NCI-H1105 (cell line): ENCODE measurements at places on chromosomes 1 and 21.

- no peak for DNase-seq
These were observed 243.2 kb downstream of the PTBP2 start for GRCh38 chr1:96964761-96965160.

DNA sequence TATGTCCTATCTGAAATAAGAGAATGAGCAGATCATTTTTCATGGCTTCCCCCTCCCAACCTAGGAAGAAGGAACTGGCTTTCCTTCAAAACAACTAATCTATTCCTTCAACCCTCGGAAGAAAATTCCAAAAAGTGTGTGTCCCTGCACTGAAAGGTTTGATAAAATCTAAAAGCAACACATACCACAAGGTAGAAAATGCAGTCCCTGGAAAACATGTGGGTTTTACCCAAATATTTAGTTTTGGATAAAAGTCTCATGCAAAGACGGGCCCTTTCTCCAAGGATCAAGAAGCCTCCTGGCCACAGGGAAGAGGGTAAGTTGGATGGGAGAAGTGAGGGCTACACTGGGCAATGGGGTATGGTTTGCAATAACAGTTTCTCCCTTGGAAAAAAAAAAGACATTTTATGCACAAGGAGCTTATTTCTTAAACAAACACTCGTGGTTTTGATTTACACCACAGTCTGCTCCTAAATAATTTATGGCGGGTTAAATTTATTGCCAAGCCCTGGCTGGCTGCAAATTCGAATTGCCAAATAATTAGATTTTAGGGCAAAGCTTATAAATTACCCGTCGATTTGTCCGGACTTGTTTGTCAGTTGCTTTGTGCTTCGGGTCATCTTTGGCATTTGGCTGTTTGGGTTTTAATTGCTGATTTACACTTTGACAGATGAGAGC lies 28.9 kb downstream of the ERI3 start:
- DNase-seq, result no peak

GRCh38 chr1:22044690-22045420 lies 7.7 kb upstream of the CDC42 start:
- DNase-seq, result no peak

GRCh38 chr1:118911571-118911970 lies 76.6 kb downstream of the TBX15 start:
- DNase-seq, result no peak

DNA sequence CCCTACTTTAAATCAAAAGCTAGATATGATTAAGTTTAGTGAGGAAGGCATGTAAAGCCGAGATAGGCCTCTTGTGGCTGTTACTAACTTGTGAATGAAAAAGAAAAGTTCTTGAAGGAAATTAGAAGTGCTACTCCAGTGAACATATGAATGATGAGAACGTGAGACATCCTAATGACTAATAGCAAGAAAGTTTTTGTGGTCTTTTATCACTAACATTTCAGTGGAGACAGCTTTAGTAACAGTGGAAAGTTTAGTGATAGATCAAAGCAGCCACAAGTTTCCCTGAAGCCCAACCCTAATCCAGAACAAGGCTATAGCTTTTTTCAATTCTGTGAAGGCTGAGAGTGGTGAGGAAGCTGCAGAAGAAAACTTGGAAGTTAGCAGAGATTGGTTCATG lies 73.6 kb upstream of the LRRC8B start:
- no peak for DNase-seq

- no peak for DNase-seq
These were observed 11.8 kb upstream of the SLAMF7 start for GRCh38 chr1:160727316-160727640.

GRCh38 chr1:159879977-159880376 lies 17.5 kb upstream of the VSIG8 start:
- no peak for DNase-seq

DNA sequence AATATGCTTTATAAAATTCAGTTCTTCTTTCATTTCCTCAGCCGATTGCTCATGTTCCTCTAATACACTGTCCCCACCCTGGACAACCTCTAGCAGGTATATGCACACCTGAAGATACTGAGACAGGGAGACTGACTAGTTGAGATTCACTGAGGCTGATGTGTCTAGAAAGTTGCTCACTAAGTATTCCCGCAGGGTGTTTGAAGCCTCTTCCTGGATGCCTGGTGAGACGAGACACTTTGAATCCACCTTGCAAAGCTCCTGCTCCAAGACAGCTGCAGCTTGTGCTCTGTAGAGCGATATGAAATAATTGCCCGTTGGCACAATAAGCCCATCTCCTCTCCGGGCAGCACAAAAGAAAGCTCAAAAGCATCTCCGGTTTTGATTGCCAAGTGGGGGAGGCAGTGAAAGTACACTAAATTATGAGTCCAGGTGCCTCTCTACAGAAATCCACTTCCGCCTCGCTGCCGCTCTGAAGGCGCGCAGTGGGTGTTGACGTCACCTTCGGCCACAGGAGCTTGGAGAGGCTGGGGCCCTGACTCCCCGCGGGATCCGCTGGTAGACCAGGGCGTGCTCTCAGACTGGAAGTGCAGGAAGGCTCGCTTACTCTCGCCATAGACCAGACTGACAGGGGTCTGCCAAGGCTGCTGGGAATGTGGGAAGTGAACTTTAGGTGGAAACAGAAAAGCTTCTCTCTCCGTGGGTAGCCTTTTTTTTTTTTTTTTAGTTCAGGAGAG lies 46.3 kb downstream of the GPA33 start:
- peak; percentile 98 for DNase-seq

- DNase-seq, result no peak
These were observed 24.8 kb downstream of the SLC2A1 start for GRCh38 chr1:42933610-42934491.

DNA sequence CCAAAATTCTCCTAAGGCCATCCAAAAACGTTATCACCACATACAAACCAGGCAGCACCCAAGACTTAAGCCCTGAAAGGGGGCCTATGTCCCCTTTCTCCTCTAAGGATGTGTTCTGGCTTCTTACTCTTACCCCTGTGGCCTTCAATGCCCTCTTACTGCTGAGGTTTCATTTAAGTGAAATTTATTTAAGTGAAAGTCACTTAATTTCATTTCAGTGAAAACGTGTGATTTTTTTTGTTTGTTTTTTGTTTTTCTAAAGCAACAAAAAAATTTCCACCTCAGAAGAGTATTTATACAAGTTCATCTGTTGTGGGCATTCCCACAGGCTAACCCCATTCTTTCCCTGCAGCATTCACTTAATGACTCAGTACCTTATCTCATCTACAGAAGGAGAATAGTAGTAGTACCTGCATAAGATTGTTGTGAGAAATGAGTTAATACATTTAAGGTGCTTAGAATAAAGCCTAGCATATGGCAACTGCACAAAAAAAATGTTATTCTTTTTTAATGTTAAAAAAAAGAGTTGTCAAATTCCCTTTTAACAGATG lies 220.6 kb downstream of the CHRM3 start:
- no peak for DNase-seq

GRCh38 chr1:203211812-203212211 lies 17.7 kb downstream of the CHIT1 start:
- DNase-seq, result no peak

GRCh38 chr1:22776035-22776613 lies 65.5 kb downstream of the EPHB2 start:
- no peak for DNase-seq

DNA sequence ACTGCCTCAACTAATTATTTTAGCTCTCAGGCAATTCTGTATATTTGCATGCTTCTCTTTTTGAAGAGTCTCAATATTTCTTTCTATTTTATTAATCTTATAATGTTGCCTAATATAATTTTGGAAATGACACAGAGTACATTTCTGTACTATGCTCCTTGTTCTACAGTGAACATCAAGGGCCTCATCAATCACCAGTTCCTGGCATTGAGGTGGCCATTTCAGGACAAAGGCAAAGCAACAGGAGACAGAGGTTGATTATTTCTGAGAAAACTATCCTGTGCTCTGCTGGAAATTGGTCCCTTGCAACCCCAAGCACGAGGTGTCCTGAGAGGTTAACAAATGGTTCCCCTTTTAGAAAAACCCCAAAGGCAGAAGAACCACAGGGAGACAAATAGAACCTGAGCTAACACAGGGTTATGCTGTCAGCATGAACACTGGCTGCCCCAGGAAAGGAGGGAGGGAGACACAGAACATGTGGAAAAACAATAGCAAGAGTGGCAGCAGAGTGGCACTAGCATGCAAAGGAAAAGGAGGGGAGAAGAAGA lies 63.9 kb upstream of the VAV3 start:
- DNase-seq, result no peak

GRCh38 chr21:45109831-45110492 lies 35.6 kb downstream of the ADARB1 start:
- DNase-seq, result no peak

DNA sequence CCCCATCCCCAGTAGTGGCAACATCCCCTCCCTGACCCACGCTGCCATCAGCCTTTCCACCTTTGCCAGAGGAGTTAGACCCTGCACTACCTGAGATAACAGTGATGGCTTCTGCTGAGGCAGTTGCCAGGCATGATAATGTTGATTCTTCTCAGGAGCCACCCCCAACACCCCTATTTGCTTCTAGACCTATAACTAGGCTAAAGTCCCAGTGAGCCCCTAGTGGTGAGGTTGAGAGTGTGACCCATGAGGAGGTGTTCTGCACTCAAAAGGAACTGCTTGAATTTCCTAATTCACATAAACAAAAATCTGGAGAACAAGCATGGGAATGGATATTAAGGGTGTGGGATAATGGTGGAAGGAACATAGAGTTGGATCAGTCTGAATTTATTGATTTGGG lies 159.6 kb upstream of the COL11A1 start:
- no peak for DNase-seq

GRCh38 chr1:204564835-204565234 lies 48.6 kb downstream of the MDM4 start:
- DNase-seq, result no peak

DNA sequence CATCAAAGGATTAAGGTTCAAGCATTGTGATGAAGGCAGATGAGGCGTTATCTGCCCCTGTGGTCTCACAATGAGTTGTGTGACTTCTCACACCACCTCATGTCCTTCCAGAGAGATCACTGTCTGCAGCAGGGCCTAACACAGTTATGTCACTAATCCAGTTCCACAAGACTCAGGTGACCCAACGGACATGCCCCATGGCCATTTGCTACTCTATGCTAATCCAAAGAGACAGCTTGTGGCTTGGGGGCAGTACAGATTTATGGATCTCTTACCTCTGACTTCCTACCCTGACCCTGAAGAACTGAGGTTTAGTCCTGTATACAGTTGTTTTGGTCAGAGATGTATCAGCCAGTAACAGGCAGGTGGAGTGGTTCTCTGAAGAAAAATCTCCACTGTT lies 147.1 kb downstream of the GLUL start:
- DNase-seq, result no peak

DNA sequence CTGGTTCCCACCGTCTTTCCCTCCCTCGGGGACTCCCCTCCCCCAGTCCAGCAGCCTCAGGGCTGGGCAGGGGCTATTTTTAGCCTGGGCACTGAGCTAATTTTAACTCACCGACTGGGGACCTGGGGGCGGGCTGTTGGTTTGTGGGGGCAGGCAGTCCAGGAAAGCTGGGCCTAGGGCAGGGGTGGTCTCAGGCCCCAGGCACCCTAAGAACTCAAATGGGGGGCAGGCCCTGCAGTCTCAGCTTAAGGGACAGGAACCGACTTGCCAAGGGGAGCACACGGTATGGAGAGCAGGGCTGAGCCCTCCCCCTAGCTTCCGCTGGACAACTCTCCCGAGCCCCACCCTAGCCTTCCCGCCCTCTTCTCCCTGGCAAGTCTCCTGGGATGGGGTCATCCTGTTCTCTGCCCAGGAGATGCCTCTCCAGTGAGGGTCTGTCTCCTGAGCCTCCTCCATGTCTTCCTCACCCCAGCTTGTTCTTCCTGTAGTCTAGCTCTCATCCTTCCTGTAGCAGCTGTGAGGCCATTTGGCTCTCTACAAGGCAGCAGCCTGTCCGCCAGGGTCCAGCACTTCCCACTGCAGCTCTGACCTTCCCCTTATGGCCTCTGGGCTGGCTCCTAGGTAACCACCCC lies 10.1 kb downstream of the MEF2D start:
- DNase-seq, result no peak

- DNase-seq, result no peak
These were observed 13.9 kb downstream of the URB1 start for GRCh38 chr21:32378956-32379355.

DNA sequence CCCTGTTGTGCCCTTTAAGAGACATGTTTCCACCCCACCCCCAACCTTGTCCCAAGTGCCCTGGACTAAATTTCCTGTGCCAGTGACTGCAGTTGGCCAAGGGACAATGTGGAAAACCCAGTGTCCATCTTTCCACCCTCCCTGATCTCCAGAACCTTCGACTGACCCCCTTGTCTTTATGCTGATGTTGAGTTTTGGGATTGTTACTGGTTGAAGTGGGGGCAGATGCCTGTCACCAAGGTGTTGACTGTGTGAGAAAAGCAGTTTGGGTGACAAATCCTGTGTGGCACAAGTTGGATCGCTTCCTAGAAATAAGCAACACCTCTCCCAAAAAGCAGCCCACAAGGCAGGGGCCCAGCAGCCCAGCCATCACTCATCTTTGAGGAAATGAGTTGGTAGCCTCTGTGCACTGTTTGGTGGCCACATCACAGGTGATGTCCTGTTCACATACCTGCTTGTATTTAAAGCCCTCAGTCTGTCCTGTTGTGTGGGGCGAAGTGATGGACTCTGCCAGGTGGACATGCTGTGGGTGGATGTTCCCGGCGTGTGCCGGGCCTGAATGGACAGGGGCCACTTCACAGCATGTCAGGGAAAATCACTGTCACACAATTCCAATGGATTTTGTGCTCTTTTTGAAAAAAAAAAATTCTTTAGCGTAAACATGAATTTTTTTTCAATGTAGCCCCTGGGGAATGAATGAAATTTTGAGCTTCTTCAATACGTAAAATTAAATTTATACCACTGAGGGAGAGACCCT lies 6.6 kb upstream of the MIIP start:
- no peak for DNase-seq

DNA sequence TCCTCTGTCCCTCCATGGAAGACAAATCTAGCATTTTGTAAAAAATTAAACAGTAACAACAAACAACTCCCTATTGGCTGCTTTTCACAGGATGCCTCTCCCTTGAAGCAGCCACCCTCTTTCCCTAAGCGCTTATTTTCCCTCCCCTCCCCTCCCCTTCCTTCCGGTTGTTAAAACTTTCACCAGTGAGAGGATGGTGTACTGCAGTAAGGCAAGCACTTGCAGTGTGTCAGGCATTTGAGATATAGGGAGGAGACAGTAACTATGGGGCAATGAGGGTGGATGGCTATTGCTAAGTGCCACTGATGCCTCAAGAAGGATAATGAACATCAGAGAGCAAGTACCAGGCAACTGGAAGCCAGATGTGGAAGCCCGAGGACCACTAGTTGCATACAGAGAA lies 19.1 kb upstream of the KIAA1614 start:
- no peak for DNase-seq

- no peak for DNase-seq
These were observed 42.1 kb upstream of the TP53BP2 start for GRCh38 chr1:223887747-223888418.

- no peak for DNase-seq
These were observed 87.9 kb downstream of the PDE4B start for GRCh38 chr1:65880611-65881010.

- DNase-seq, result no peak
These were observed 87.5 kb downstream of the ATP5PO start for GRCh38 chr21:33828083-33828482.

GRCh38 chr1:225865514-225865913 lies 16.7 kb downstream of the TMEM63A start:
- DNase-seq, result no peak
